Right atrium auricular region (tissue), 2 donors: ENCODE measurements at places on chromosomes 12 and 14.

DNA sequence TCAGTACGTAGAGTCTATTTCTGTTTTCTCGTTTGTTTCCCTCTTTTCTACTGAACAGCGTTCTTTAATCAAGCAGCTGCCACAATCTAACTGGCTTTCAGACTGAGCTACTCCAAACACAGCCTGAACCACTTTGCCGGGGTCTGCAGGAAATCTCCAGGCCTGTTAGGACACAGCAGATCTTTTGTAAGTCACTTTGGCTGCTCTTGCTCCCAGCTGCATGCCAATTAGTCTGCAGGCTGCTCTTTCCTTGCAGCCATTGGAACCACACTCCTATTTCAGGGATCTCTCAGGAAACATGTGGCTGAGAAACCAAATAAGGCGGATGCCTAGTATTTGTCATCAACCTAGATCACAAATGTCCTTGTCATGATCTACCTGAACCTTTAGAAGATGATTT is 73.6 kb downstream of the TMTC1 start:
- peak; percentile 60 for DNase-seq

GRCh38 chr14:36504771-36505175 is 15.3 kb downstream of the NKX2-1 start:
- no peak for DNase-seq

GRCh38 chr12:30843211-30843610 is 83.3 kb upstream of the TSPAN11 start:
- no peak for DNase-seq

GRCh38 chr14:105945896-105946295 is 419.5 kb downstream of the TMEM121 start:
- peak; percentile 54 for DNase-seq

DNA sequence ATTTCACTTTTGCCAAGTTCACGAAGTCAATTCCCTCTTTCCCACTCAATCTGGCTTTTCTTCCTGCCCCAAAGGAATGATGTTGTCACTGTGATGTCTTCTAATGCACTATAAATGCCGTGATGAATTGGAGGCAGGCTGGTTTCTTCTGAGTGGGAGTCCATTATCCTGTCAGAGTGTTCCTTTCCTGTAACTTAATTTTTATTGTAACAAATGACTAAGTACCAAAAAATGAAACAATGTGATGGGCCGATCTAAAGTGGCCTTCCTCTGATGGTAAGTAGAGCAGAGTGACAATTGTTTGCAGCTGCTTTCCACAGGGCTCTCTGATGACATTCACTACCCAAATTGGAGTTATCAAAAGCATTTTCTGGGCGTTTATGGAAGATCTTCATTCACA is 22.2 kb downstream of the TMEM30B start:
- DNase-seq, result no peak

GRCh38 chr12:109291521-109292341 is 17.4 kb downstream of the FOXN4 start:
- DNase-seq, result peak; percentile 64

GRCh38 chr14:62957562-62957961 is 87.7 kb downstream of the KCNH5 start:
- no peak for DNase-seq

GRCh38 chr12:125145196-125145595 is 80.0 kb downstream of the AACS start:
- DNase-seq, result no peak

DNA sequence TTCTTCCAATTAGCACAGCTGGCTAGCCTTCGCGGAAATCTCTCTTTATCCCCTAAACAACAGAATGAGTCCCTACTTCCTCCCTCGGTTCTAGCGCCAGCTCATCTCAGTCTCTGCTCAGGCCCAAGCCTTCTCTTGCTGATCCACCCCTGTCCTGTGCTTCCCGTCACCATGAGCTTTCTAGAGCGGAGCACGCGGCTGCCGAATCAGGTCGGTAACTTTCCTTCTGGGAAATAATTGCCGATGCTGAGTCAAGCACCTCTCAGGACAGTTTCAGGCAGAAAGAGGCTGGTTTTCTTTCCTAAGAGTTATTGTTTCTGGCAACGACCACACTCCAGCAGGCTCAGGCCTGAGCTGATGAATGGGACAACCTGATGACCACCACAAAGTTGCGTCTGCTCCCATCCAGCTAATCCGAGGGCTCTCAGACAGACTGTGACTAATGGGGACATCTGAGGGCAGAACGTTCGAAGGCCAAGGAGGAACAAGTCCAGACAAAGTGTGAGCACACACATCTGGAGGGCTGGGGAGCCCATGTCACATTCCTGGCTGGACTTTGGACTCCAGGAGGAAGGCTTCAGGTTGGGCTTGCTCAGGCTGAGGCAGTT is 13.6 kb upstream of the GPR68 start:
- DNase-seq, result peak; percentile 78

- no peak for DNase-seq
These were observed 1.8 kb upstream of the TMEM19 start for GRCh38 chr12:71684081-71684480.

- no peak for DNase-seq
These were observed 64.4 kb upstream of the KICS2 start for GRCh38 chr12:64286521-64286920.

- DNase-seq, result no peak
These were observed 39.1 kb upstream of the SRSF5 start for GRCh38 chr14:69727860-69728259.

GRCh38 chr12:32847287-32847686 is 49.3 kb downstream of the PKP2 start:
- DNase-seq, result no peak

GRCh38 chr14:21081521-21082142 is 11.5 kb downstream of the ARHGEF40 start:
- DNase-seq, result no peak
